GM12878 (cell line): ENCODE measurements at places on chromosomes 5 and 9.
A peak's percentile ranks its signal among the peaks of the same experiment; 100 is the strongest.

- DNase-seq = no peak
Observed at GRCh38 chr5:139494832-139495231, 12.3 kb upstream of the STING1 start.

DNA sequence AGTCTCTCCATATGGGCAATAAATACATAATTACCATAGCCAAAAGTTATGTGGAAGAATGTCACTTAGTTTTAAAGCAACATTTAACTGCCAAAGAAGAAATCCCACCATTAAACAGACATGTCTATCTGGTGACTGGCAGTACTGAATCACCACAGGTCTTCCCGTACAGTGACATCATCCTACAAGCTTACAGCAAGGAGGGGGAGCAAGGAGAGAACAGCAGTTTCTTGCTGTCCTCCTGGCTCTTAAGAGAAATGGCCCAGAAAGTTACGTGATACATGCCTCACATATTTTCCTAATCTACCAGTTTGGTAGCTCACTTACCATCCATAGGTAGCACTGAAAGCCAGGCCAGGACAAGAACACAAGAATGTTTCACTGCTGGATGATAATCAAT lies 671.0 kb downstream of the DMRTA1 start:
- DNase-seq = no peak

DNA sequence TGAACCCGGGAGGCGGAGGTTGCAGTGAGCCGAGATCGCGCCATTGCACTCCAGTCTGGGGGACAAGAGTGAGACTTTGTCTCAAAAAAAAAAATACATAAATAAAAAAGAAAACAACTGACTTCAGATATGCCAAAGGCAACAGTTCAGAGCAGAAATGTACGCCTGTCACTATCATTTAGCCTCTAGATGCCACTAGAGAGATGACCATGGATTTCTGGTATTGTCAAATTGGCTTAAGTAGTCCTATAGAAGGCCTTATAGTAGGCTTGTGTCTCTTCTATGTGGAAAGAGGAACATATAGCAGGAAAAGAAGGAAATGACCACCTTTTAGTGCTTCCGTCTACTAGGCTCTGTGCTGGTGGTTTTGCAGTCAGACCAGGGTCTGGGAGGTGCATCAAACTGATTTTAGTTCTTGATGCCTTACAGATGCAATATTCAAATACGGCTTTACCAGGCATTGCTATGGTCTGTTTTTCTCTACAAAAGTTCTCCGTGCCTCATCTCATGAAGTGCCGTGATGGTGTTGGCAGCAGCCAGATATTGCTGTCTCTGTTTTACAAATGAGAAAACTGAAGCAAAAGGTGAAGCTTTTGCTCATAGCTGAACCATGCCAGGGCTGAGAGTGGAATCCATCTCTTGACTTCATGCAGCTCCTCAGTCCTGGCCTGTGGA lies 17.2 kb downstream of the AGXT2 start:
- no peak for DNase-seq

- no peak for DNase-seq
Observed at GRCh38 chr9:35000535-35001284, 11.2 kb downstream of the DNAJB5 start.

GRCh38 chr9:88268886-88269285 lies 119.4 kb upstream of the SPIN1 start:
- DNase-seq = no peak

DNA sequence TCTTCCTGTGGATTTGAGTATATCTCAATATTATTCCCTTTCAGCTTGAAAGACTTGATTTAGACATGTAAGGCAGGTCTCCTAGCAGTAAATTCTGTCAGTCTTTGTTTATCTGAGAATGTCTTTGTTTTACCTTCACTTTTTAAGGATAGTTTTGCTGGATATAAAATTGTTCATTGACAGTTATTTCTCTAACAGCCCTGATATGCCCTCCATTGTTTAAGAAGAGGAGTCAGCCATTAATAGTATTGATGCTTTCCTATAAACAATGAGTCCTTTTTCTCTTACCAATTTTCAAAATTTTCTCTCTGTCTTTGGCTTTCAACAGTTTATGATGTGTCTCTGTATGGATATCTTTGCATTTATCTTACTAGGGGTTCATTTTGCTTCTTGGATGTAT lies 163.5 kb upstream of the ANKRD55 start:
- no peak for DNase-seq

- DNase-seq = peak; percentile 55
Observed at GRCh38 chr9:137034709-137035506, 3.0 kb upstream of the FUT7 start.

DNA sequence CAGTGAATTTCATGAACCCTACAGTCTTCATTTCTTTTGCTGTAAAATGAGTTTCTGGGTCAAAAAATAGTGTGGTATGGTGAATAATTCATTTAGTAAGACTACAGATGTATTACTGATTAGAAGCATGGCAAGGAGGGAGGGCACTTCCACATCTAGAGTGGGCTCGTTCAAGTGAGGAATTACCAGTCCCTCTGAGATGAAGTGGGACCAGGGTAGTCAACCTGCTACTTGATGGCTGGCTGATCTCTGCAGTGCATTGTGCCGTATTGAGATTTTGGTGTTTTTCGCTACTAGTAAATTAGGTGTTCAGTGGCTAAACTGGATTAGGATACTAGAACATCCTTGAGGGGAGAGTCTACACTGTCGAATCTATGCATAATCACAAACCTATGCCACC lies 10.8 kb downstream of the CDC37L1 start:
- no peak for DNase-seq

GRCh38 chr9:15935661-15936305 lies 382.9 kb downstream of the CCDC171 start:
- no peak for DNase-seq

- DNase-seq = no peak
Observed at GRCh38 chr9:107712390-107712789, 222.8 kb upstream of the KLF4 start.

DNA sequence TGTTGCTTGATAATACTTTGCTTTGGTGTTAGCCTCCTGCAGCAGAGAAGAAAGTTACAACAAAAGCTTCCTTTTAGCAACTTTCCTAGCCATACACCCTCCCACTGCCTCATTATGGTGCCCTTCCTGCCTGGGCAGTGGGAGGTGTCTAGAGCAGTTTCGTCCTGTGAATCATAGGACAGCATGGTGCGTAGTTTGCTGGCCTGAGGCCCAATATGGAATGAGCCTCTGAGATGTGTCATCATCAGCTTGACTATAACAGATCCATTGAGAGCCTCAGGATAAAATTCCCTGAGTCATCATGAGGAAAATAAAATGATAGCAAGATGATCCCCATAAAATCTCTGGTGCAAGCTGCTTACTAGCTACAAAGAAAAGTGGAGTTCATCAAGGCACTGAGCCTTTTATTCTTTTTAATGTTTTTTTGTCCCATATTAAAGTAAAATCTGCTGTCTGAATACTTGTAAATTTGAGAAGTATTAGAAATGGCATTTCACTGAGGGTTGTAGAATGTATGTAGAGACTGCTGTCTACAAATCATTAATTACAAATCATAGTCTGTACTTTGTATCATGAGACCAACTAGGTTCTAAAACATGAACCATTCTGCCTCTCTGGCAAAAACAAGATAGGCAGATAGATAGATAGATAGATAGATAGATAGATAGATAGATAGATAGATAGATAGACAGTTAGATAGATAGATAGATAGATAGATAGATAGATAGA lies 303.0 kb upstream of the PDE4D start:
- no peak for DNase-seq

- DNase-seq = no peak
Observed at GRCh38 chr9:113483676-113484257, 20.2 kb downstream of the RGS3 start.

- DNase-seq = no peak
Observed at GRCh38 chr5:108786806-108787483, 39.2 kb downstream of the FER start.

GRCh38 chr9:100534401-100534800 lies 43.5 kb upstream of the CAVIN4 start:
- no peak for DNase-seq

DNA sequence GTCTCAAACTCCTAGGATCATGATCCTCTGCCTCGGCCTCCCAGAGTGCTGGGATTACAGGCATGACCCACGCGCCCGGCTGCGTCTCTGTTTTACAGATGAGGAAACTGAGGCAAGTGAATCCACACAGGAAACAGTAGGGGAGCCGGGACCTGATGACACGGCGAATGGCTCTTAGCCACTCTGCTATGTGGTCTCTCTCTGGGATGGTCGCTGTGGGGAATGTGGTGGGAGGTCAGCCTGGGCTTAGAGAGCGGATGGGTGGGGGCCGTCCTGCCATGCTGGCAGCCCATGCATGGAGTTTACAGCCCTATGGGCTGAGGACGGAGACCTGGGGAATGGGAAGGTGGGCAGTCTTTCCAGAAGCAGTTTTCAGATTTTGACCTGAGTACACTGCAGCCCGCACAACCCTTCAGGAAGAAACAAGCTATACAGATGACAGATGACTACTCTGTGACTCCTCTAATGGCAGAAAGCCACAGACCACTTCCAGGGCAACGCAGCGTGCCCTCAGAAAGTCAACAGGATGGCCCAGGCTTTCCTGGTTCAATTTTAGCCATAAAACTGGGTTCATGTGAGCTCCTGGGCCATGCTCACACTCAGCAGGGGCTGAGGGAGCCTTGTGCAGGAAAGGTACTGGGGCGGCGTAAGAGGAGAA lies 136.1 kb upstream of the RAPGEF1 start:
- no peak for DNase-seq

DNA sequence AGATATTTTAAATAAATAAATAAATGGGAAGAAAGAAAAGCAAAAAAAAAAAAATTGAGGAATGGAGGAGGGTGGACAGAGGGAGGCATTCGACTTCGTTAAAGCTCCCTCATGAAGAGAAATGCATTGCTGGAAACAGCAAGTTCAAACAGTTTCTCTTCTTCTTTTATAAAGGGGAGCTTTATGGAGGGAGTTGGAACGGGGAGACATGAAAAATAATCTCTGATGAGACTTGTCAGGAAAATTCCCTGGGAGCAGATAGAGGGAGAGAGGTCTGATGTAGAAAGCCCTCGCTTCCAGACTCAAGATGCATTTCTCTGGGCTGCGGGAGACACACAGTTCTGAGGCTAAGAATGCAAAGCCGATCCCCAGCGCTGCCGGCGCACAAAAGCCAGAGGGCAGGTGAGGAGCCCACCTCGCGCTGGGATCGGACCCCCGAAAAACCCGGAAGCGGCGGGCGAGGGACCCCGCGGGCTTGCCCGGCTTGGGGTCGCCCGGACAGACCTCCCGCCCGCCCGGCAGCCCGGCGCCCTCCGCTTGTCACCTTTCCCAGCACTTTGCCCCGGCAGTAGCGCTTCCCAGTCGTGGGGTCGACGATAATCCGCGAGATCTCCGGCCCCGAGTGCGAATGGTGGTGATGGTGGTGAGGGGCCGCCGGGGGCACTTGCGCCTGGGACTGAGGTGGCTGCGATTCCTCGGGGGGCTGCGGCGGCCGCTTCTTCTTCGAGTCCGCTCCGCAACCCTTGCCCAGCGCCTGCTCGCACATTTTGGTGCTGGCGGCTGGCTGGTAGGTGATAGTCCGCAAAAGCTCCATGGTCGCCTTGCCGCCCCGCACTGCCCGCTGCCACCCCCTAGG lies 512 bp downstream of the PLK2 start:
- DNase-seq = no peak

DNA sequence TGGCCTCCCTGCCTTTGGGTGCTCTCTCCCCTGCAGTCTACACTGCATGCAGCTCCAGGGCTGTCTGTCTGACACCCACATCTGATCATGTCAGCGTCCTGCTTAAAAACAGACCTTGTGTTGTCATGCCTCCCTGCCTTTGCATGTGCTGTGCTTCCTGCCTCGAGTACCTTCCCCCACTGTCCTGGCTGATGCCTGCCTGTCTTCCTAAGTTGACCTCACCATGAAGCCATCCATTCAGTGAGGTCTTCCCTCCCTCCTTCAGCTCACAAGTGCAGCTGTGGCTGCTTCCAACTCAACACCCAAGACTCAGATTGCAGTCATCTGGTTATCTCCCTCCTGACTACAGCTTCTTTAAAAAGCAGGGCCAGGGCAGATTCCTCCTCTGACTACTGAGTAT lies 5.5 kb downstream of the ANGPTL2 start:
- DNase-seq = no peak

GRCh38 chr5:37495668-37496347 lies 116.7 kb downstream of the WDR70 start:
- no peak for DNase-seq

DNA sequence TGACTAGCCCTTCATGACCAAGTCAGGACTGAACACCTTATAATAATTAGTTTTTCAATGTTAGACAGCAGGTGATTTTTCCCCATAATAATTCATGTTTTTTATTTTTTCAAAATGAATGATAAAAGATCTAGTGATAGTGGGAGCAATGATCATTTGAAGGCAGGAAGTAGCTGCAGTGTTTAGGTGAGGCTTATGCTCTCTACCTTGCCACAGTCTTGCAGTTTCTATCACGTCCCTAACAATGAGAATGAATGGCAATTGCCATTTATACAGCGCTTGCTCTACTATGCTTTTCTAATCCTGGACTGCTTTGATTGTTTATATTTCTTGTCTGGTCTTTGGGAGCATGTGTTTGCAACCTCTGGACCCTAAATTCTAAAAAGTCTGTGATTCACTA lies 367.8 kb upstream of the RIOK2 start:
- DNase-seq = no peak

- DNase-seq = no peak
Observed at GRCh38 chr9:14645648-14646047, 47.6 kb downstream of the ZDHHC21 start.

- DNase-seq = peak; percentile 32
Observed at GRCh38 chr5:93078082-93079038, 502.7 kb downstream of the NR2F1-AS1 start.

DNA sequence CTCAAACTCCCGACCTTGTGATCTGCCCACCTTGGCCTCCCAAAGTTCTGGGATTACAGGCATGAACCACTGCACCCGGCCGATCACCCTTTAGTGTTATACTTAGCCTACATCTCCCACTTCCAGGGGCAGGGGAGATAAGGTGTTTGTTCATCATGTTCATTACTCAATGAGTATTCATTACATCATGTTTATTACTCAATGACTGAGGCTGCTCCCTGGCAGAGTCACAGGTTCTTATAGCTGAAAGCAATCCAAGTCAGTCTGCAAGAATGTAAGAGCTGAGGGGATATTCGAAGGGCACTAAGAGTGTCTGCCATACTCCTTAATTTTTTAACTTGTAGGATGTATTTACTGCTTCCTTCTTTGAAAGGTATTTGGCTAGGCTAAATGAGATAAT lies 214.2 kb downstream of the SPATA31D1 start:
- DNase-seq = no peak

GRCh38 chr9:102185962-102186361 lies 447.5 kb upstream of the GRIN3A start:
- DNase-seq = no peak

- DNase-seq = peak; percentile 13
Observed at GRCh38 chr5:112604732-112605630, 132.7 kb upstream of the APC start.

GRCh38 chr9:121424024-121424432 lies 54.0 kb upstream of the STOM start:
- no peak for DNase-seq

DNA sequence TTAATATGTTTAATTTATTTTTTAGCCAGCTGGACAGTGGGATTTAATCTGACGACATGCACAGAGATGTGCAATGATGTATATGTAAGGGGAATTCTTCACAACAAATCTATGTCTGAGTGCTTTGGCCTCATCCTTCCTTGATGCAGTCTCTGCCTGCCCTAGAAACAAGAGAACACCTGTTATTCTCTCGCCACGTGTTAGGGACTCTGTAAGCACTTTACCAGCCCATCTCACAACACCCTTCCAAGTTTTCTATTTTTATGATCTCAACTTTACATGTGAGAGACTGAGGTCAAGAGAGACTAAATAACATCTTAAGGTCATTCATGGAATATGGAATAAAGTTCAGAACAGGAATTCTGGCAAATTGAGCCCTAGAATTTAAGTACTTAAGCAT lies 123.0 kb upstream of the GAS1 start:
- no peak for DNase-seq

- no peak for DNase-seq
Observed at GRCh38 chr5:98514215-98514614, 259.2 kb upstream of the RGMB start.
